ENCODE measurements at places on chromosomes 5 and 9. TPM values are rescaled to one million over a fixed set of nuclear protein-coding genes. Genes with fewer than 3 reads are reported as not detected.

The IFNK gene
- not detected for total RNA-seq

- no peak for DNase-seq
Measured at GRCh38 chr5:171739271-171739670, 46.3 kb upstream of the SMIM23 start.

GRCh38 chr5:94031631-94032030 is 290.2 kb upstream of the POU5F2 start:
- no peak for DNase-seq

The DIAPH1 gene
- 94.1 TPM for total RNA-seq

DNA sequence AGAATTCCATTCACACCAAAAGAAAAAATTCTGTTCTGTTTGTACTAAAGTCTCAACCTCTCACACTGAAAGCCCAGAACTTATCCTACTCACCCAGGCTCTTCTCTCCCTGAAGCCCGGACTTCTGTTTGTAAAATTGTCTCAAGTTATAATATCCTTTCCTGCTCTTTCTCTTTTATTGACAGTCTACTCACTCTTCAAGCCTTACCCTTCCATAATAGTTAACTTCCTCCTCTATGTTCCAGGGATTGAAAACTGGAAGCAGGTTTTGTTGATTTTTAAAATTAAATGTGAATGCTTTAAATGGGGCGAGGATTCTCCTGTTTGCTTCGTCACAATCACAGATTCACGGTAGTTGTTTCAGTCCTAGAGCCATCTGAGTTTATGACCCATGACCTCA is 51.7 kb upstream of the CCDC112 start:
- no peak for DNase-seq

DNA sequence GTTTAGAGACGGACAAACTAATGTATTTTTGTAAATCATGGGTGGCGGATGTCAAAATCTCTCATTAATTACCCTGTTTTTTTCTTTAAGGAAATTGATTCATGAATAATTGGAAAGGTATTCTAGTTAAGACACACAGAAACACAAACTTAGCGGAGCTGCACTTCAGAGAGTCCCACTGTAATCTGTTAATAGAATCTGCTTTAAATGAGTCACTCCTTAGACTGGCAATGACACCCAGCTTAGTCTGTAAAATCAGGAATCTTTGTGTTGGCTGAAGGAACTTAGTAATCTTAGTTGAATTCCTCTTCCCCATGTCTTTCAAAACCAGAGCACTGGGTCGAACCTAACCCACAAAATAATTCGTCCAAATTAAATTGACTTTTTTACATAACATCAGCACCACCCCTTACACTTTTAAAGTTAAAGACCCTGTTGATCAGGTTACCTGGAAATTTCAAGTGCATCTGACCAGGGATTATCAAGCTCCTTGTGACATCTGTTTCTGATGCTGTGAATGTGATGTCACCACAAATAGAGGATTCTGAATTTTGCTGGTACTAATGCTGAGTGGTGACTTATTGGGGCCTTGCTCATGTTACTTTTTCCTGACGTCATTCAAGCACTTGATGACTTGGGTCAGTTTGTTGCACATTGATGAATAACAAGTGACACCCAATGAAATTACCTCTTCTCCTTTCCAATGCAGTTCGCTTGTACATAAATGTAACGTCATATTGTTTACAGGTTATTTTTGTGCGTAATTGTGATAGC is 313.6 kb downstream of the KCTD16 start:
- no peak for DNase-seq

GRCh38 chr5:116216246-116216645 is 131.4 kb downstream of the COMMD10 start:
- DNase-seq: no peak

DNA sequence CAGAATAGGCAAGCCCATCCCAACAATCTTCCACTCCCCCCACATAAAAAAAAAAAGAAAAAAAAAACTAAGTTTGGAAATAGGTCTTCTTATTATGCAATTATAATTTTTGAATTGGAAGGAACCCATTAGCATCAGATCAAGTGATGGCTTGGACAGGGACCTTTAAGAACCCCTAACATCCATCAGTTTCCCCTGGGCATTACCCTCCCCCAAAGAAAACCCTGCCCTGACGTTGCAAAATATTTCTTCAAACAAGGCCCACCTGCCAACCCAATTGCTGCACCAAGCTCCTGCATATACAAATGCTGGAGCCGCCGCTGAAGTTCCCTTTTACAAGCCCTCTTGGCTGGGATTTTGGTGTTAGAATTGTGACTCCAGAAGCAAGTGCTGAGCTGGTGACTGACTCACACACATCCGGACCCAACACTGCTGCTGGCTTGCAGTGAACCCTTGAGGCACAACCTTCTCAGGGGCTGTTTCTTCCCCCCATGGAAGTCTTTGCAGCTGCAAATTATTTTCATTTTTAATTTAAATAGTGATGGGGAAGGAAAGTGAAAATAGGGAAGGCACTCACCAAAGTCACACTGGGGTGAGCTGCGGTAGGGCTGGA is 56.1 kb upstream of the AFAP1L1 start:
- DNase-seq: no peak

GRCh38 chr5:53557386-53557785 is 3.1 kb upstream of the NDUFS4 start:
- DNase-seq: no peak

The TGFBR1 gene
- total RNA-seq: 24.1 TPM

- no peak for DNase-seq
Measured at GRCh38 chr9:26746357-26747072, 146.1 kb downstream of the CAAP1 start.

GRCh38 chr9:6150483-6150882 is 65.1 kb upstream of the IL33 start:
- DNase-seq: no peak

The TMEM250 gene
- 77.1 TPM for total RNA-seq

The SLC34A3 gene
- not detected for total RNA-seq

The C9 gene
- 0.44 TPM for total RNA-seq

The FAM13B gene
- 10.5 TPM for total RNA-seq

GRCh38 chr5:173278172-173278571 is 43.2 kb upstream of the NKX2-5 start:
- no peak for DNase-seq

The FBXL7 gene
- 26.4 TPM for total RNA-seq

The OR1J2 gene
- total RNA-seq: not detected

- no peak for DNase-seq
Measured at GRCh38 chr5:109848130-109848529, 158.4 kb downstream of the MAN2A1 start.
